ENCODE measurements at places on chromosomes 6 and 20.

GRCh38 chr6:111850295-111850937 is 22.8 kb downstream of the FYN start:
- no peak for DNase-seq

GRCh38 chr6:101102702-101103101 is 221.6 kb upstream of the ASCC3 start:
- no peak for DNase-seq

DNA sequence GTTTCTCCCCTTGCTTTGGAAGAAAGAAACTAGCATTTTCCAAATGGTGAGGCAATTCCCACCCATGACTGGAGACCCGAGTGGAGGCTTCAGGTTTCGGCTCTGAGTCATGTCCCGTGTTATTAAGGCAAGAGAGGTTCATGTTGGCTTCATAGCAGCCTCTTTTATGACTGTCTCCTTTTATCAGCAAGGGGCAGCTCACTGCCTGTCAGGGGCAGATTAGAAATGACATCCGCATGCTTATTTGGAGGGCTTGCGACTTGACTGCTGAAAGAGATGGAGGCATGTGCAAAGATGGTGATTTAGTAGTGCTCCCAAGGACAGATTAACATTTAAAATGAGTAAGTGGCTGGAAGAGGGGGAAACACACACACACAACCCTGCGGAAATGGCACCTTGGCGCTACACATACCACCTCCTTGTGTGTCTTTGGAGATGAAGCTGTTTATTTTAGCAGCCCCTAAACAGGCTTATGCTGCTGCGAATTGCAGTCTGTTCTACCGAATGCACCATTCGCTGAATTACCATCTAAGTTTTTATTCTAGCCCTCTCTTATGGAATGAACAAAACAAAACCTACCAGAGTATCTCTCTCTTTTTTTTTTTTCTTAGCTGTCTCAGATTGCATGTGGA is 52.1 kb upstream of the VSTM2L start:
- DNase-seq = no peak

DNA sequence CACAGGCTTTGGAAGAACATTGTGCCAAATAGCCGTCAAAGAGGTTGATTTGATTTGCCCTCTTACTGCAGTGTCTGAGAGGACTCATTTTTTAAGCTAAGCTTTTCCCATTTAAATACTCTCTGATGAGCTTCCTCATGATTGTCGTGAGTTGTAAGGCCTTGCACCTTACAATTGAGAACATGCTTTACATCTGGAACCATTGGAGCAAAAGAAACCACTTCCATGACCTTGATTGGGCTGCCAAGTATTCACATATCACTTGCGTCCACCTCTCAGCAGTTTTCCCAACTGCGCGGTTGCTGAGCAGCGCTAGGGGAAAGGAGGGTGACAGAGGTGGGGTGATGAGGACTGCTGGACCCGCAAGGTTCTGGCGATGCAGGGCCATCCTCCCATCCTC is 12.3 kb upstream of the LBP start:
- DNase-seq = no peak

- DNase-seq = no peak
Observed at GRCh38 chr20:57844626-57845596, 135.1 kb upstream of the PMEPA1 start.

DNA sequence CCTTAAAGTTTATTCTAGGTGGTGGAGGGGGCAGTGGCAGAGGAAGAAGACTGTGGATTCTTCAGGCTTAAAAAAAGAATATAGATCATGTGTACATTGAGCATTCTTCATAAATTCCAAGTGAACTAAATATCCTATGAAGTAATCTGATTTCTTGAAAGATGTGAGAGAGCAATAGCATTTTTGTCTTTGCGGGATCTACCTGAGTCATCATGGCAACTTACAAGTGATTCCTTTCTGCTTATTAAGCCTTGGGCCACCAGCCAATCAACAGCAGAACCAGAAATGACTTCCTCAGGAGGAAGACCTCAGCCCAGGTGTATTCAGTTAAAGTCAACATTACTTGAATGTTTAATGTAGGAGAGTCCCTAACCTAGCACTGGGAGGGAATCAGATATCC is 756.9 kb downstream of the TFAP2A start:
- no peak for DNase-seq

- DNase-seq = no peak
Observed at GRCh38 chr6:41332241-41332640, 3.2 kb upstream of the NCR2 start.

GRCh38 chr20:3981132-3981452 is 34.3 kb downstream of the RNF24 start:
- no peak for DNase-seq

DNA sequence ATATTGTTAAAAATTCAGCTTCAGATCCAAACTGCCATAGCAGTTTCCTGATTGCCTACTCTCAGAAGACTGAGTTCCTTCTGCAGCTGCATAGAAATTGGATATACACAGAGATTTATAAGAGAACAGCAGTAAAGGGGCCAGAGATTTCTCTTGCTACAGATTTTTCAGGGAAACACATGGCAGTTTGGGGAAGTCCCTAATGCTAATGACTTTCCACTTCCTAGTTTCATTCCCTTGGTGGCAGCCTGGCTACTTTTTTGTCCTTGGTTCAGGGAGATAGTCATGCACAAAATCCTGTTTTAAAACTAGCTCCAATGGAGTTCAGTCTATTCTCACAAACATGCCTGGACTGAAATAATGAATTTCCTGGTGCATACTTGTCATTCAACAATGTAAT is 125.3 kb upstream of the PLCB4 start:
- DNase-seq = no peak

GRCh38 chr6:161406646-161407045 is 132.8 kb upstream of the AGPAT4 start:
- DNase-seq = no peak

DNA sequence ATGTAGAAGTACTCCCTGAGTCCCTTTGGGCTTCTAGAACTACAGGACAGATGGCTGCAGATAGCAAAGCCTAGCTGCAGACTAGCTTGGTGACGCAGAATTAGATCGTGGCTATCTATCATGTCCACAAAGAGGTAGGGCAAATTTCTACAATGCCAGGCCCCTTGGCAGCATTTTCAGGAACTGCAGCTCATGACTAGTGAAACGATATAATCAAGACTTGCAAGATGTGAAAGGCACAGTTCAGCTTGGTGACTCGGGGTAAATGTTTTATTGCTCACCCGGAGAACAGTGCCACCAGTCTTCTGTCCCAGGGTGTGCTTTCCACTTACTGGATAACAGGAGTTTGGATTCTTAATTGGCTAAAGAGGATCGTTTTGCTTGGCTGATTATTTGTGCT is 108.7 kb upstream of the LY86 start:
- DNase-seq = no peak

GRCh38 chr6:41306187-41306854 is 19.8 kb upstream of the TREM1 start:
- peak; percentile 77 for DNase-seq

DNA sequence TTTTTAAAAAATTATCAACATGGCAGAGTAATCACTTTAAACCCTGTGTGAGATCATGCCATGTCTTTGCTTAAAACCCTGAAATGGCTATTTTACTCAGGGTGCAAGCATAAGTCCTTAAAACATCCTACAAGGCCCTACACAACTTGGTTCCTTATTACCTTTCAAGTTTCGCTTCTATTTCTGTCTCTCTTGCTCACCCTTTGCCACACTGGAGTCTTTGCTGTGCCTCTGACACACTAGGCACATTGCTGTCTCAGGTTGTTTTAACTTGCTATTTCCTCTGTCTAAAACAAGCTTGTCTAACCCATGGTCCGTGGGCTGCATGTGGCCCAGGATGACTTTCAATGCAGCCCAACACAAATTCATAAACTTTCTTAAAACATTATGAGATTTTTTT is 55.6 kb downstream of the KIAA0408 start:
- no peak for DNase-seq

DNA sequence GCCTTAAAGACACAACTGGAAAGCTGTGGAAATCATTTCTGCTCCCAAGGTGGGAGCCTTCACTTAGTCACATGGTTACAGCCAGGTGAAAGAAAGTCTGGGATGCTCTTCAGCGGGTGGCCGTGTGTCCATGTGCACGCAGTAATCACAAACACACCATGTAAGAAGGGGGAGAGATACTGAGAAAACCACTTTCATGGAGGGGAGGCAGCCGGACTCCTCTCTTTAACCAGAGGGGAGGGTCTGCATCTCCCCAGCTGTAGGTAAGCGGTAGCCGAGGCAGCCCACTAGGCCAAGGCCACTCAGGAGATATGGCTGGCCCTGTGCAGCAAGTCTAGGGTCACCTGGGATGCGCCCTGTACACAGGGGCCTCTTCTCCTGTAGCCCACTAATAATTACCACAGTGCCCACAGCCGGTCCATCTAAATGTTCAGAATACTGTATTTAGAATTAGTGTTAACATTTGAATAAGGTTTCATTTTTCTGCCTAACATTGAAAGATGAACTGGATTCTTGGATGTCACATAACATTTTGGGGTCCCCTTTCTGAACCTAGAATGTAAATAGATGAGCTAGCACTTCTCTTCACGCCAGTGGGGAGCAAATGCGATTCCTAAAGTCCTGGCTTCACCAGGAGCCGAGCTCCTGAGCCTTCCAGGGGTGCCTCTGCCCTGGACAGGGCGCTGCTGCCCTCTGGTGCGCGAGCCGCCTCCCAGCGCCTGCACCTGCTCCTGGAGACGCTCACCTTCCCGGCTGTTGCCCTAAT is 15.9 kb downstream of the GPR31 start:
- peak; percentile 32 for DNase-seq

DNA sequence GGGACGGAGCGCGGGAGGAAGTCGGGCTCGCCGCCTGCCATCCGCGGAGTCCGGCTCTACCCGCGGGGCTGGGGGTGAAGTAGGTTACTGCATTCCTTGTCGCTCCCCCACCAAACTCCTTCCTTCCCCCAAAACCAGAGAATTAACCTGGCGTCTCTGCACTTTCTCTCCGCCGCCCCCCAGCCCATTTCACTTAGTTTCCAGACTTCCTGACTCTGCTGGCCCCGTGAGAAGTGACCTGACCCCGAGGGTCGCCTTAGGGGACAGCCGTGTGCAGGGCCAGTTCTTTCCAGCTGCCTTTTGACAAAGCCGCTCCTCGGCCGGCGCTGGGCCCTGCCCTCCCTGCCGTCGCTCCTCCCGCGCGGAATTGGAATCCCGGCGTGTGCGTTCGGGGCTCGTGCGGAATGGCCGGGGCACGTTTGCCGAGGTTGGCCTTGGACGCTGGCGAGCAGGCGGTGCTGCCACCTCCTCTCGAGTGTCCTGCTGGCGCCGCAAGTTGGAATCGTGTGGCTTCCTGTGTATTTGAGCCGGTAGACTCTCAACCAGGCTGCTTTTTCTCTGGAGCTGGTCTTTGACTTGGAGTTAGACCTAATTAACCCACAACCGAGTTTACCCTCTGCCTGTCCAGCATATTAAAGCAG is 650 bp downstream of the DCBLD1 start:
- no peak for DNase-seq

DNA sequence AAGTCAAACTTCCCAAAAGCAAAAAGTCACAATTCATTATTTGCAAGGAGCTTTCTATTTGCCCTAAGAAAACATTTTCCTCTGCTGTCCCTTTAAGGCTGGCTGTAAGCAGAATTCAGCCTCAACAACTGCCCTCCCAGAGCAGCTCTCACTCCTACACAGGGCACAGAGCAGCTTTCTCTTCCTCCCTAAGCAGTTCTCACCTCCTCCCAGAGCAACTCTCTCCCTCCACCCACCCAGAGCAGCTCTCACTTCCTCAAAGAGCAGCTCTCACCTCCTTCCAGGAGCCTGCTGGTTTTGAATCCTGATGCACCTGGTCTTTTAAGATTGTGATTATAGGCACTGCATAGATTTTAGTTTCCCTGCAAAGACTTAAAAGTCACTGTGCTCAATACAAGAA is 120.6 kb upstream of the TMEM181 start:
- DNase-seq = no peak

DNA sequence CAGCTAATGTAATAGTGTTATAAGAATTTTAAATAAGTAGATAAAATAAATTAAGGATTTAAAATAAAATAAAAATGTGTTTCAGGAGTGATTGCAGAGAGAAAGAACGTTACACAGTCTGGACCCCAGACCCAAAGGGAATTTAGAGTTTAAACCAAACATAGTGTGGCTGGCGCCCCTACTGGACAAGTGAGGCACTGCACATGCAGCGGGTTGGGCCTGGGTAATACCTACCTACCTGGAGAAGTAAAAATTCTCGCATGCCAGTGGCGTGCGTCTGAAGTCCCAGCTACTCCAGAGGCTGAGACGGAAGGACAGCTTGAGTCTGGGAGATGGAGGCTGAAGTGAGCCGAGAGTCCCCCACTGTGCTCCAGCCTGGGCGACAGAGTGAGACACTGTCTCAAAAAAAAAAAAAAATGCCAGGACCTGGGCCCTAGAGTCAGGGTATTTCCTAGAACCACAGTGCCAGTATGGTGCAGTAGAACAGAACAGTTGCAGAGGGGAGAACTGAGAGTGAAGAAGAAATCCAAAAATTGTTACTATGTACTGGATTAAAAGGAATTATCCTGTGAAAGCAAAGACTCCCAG is 71.4 kb upstream of the TCF21 start:
- no peak for DNase-seq

GRCh38 chr6:160362556-160362955 is 14.4 kb downstream of the SLC22A3 start:
- DNase-seq = no peak

DNA sequence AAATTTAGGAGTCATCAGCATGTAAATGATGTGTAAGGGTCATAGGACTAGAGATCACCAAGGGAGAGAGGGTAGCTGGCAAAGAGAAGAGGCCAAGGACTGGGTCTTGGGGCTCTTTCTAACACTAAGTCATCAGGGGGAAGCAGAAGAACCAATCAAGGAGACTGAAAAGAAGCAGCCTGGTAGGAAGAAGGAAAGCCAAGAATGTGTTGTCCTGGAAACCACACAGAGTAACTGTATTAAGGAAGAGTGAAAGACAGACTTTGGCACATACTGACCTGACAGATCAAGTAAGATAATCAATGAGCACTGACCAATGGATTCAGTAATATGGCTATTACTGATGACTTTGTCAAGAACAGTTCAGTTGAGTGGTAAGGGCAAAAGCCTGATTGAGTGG is 42.3 kb upstream of the LAMA4 start:
- DNase-seq = no peak

DNA sequence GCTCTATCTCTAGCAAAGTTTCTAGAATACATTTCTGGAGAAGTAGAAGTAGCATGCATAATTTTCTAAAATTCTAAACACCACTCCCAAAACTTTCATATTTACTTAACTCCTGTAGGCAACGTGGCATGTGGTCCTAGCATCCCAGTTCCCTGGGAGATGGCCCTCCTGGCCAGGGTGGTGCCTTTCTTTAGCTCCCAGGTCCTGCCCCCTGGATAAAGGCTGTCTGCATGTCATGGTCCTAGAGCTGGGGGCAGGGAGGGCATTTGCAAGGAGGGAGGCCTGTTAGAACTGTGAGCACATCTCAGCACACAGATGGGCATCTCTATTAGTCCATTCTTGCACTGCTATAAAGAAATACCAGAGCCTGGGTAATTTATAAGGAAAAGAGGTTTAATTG is 485.6 kb upstream of the SULF2 start:
- no peak for DNase-seq

DNA sequence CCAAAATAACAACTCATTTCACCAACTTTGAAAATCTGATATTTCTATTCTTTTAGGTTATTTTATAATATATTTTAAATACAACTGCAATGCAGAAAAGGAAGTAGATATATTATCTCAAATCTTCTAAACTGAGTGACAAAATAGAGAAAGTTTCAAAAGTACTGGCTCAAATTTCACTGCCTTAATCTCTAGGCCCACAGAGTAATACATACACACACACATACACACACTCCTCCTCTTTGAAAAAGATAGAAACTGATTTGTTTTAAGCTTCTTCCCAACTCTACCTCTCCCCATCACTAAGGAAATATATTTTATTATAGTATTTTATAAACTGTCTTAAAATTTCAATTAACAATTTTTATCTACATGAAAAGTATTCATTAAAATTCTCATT is 36.2 kb downstream of the ARHGAP18 start:
- DNase-seq = no peak

All from NCI-H748 treated with DMSO at 0.1 percent for 48 hours (cell line).